CD4-positive, alpha-beta T cell treated with Interleukin-6 for 4 hours (primary cell): ENCODE measurements at places on chromosomes 12 and 14.

DNA sequence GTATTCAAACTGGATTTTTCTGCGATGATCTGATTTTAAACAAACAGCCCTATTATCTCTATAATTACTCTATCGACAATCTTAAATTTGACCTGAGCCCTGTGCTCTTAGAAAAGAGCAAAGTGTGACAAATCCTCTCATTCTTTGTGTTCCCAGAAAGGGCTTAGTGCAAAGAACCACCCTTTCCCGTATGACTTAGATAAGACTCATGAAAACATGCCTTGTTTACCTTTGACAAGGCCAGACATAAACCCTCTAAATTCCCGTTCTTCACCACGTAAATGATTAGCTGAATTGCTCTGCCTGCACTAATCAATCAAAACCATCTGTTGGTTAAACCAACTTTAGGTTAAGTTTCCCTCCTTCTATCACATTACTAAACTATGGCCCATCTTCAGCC, 285.7 kb upstream of the SEL1L start:
- DNase-seq, result no peak

- DNase-seq, result no peak
Measured at GRCh38 chr14:99035712-99036610, 236.0 kb downstream of the BCL11B start.

DNA sequence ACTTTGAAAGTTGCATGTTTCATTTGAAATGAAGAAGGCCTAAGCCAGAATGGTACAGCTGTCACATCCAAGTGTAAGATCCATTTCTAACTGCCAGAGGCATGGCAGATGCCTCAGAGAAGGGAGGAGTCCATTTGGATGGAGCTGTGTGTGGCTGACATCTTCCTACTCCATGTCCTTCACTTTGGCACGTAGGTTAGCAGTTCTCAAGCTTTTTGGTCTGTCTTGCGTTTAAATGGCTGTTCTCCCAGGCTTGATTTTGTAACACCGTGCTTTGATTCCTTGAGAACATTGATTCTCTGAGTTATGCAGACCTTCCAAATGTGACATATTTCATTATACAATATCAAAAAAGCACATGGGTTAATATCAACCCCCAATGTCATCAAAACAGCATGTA, 23.4 kb downstream of the EML1 start:
- DNase-seq, result no peak

DNA sequence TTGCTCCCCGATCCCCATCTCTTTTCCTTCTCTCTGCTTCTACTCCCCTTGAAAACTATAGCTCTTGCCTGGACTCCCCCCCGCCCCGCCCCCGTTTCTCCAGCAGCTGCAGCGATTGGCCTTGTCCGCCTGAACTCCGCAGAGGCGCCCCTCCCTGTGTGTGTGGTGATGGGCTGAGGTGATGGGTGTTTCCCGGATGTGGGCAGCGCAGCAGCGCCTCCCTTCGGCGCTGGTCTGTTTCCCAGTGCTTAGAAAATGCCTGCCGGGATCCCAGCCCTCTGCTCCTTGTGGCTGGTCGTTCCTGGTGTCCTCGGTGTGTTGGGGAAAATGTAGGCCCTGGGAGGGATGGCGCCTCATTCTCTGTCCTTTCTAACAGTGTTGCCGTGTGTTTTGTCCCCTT, 43.3 kb downstream of the GALNT8 start:
- DNase-seq, result no peak
